ENCODE measurements at places on chromosomes 5 and 9.
A peak's percentile ranks its signal among the peaks of the same experiment; 100 is the strongest.

DNA sequence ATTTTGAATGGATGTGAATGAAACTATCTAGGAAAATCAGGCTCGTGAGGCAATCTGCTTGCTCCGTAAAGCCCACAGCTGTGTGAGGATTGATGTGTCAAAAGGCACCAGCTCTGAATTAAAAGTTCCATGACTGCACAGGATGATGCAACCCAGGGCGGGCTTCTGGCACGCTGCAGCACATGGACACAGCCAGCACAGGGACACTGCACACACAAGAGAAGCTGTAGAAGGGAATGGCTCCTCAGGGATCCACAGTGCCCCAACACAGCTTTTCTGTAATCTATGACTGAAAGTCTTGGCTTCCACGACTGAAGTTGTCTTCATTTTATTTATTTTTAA, 151.0 kb downstream of the GCNT1 start:
- DNase-seq = no peak

DNA sequence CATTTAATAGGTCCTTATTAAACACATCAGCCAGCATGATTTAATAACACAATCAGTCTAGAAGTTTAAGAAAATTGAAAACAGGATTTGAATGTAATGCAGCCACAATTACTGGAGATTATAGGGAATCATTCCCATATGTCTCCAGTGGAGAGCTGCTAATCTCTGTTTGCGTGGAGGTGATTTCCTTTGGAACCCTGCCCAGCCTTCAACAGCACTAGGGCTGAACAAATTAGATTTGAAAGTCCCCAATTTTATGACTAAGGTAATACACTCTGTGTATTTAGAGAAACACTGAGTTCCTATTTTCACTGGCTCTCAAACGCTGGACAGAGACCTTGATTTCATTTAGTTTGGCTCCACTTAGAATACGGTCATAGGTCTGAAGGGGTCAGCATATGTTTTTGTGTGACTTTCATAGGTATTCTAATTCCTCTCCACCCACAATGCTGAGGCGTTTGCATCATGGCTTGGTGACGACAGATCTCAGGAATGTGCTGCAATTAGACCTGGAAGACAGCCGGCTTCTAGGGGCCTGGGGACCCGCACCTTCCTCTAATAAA, 508.3 kb downstream of the EBF1 start:
- peak; percentile 17 for DNase-seq

GRCh38 chr5:89343666-89344065, 460.7 kb upstream of the MEF2C start:
- no peak for DNase-seq

GRCh38 chr9:14350754-14351153, 36.8 kb upstream of the NFIB start:
- DNase-seq = no peak

DNA sequence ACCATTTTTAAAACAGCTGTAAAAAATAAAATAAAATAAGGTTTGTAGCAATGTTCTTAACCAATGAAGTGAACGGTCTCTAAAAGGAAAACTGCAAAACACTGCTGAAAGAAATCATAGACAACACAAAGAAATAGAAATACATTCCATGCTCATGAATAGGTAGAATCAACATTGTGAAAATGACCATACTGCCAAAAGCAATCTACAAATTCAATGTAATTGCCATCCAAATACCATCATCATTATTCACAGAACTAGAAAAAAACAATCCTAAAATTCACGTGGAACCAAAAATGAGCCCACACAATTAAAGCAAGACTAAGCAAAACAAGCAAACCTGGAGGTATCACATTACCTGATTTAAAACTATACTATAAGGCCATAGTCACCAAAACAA, 67.6 kb upstream of the RGMB start:
- no peak for DNase-seq

Data from cardiac muscle cell (in vitro differentiated cells and primary cell).